ENCODE measurements at places on chromosomes 7 and 10.

- DNase-seq = no peak
Observed at GRCh38 chr7:80468931-80469714, 42.7 kb downstream of the GNAT3 start.

DNA sequence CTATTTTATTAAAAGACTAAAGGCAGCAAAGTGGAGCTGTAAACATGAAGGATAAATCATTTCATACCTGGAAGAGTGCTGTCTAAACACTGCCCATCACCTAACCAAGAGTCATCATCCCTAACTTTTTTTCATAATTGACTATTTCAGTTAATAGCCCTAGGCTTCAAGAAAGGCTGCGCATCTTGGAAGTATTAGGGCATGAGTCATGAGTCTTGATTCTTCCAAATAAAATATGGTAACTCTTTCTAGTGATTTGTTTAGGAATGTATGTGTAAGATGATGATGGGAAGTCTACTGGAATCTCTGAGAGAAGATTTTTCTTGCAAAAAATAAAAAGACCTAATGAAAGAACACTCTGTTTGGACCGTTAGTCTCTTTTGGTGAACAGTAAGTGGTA lies 207.7 kb upstream of the AHR start:
- DNase-seq = no peak

GRCh38 chr7:7159063-7159658 lies 23.2 kb upstream of the C1GALT1 start:
- no peak for DNase-seq

- DNase-seq = peak; percentile 40
Observed at GRCh38 chr10:96043893-96044715, 721 bp downstream of the CCNJ start.

DNA sequence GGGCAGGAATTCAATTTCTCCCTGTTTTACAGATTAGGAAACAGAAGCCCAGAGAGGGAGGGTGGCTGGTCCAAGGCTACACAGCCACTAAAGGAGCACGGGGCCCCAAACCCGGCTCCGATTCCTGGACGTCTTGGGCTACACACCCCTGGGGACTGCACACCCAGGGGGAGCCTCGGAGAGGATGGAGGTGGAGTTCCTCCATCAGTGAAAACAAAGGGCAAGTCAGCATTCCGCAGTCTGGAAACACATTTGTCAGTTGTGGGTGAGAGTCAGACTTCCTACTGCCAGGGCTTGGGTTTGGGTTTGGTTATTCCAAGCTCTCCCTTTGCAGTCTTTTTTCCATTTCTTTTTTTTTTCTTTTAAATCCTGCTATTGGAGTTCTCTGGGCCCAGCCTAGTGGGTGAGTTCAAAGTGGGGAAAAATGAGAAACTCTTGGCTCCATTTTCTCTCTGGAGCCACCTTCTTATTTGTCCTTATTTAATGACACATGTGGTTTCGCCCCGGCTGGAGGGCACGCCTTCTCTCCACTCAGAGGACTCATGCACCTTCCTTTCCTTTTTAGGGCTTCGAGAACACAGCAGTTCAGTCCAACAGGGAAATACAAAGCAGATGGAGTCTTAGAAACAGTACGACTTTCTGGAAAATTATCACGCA lies 59.9 kb upstream of the AQP1 start:
- no peak for DNase-seq

GRCh38 chr10:89789188-89789877 lies 87.9 kb downstream of the KIF20B start:
- DNase-seq = no peak

DNA sequence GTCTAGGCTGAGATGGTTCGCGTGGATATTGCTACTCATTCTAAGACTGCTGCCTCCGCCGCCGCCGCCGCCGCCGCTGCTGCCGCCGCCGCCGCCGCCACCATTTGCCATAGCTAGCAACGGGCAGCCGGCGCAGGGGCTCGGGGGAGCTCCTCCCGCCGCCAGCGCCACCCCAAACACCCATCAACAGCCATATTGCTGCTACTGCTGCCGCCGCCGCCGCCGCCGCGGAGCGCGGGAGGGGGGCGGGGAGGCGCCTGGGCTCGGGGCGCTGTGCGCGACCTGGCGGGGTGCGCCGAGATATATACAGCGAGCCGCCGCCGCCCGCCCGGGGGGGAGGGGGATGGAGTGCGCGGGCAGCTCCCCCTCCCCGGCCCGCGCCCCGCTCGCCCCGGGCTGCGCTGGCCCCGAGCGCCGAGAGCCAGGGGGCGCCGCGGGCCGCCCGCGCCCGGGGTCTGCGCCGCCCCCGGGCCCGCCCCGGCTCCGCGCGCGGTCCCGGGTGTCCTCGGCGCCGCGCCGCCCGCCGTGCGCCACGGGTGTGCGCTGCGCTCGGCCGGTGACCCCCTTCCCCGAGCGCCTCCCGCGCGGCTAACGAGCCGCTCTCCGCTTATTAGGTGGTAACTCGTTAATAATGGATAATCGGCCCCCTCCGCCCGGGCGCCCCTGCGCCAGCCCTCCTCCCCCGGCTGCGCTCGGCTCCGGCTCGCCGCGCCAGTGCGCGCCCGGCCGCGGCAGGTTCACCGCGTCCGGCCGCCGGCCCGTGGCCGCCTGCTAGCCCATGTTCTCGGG lies at the start of gene KCNMA1:
KCNMA1 (minus strand) TSS at position 277 of the 789 bp plus-strand sequence.
- DNase-seq = peak; percentile 51

Data from A549 (cell line).